Gastroesophageal sphincter (tissue), 4 donors: ENCODE measurements at places on chromosomes 11 and 22. TPM values are rescaled to one million over a fixed set of nuclear protein-coding genes. Genes with fewer than 3 reads are reported as not detected.

DNA sequence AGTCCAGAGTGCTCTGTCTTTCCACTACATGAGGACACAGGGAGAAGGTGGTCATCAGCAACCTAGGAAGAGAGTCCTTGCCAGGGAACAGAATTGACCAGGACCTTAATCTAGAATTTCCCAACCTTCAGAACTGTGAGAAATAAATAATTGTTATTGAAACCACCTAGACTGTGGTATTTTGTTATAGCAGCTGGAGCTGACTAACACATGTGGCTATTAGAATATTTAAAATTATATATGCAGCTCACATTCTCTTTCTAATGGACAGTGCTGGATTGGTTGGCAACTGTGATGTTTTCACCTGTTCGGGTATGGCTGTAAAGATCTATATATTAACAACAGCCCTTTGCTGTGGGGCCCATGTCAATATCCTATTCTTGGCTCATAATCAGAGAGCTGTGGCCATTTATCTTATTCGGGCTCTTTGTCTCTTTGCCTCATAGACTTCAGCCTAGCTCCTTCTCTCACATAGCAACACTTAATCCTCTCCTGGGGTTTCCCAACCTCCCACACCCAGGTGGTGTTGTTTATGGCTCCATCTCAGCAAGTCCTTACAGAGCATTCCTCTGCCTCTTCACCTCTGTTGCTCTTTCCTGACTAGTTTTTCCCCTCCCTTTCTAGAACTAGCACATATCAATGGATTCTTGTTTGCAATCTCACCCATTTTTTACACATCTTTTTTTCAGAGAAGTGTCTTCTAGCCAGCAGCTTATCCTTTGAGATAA, 46.4 kb upstream of the AMOTL1 start:
- ATAC-seq, result no peak

DNA sequence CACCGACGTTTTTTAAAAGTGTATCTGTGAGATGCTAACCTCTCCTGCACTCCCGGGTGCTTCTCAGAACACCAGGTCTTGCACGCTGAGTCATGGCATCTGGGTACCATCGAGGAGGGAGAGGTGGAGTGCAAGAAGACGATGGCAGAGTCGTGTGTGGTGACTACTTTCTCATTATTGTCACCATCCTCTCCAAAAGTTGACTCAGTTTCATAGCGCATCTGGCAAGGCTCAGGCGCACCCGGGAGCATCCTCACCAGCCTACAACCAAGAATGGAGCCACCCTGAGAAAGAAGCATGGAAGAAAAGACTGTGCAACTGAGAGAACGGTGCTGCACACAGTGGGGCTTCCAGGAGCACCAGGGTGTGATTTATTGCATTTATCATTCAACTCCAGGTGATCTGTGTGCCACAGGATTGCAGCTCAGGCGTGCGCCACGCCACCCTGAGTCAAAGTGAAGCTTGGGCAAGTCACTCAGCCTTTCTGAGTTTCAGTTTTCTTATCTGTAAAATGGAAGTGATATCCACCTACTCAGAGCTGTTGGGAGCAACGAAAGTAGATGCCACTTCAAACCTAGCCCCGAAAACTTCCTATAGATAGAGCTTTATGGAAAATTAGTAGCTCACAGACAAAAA, 65.4 kb downstream of the LINC01488 start:
- no peak for ATAC-seq

DNA sequence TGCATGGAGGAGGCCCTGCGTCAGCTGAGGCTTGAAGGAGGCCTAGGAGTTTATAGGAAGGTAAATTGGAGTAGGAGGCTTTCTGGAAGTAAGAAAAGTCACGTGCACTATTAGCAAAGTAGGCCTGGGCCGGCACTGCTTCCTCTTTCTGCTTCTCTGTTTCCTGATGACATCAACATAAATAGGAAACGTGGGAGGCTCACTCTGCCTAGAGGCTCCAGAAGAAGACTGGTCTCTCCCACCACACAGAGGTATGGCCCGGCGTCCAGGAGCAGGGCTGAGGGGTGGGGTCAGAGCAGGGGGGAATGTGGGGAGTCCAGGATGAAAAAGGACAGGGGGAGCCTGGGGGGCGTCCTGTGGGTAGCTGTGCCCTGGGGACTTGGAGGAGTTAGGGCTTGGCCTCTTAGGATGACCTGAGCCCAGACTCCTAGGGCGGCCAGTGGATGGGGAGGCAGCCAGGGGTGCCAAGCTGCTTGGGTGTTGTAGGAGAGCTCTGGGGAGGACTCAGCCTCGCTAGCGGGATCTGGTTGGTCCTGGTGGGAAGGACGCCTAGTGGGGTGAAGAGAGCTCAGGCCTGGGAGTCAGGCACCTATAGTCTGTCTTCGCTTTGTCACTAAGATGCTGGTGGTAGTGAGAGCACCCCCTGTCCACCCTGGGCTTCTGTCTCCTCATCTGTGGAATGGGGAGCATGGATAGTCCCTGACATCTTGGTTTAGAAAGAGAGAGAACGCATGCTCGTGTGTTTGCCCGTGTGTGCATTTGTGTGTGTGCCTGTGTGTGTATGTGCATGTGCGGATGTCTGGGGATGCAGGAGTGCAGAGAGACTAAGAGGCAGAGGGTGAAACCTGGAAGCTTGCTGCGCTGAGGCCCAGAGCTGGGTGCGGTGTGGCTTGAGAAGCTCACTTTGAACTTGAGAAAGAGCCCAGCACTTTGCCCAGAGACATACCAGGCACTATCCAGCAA, at the start of gene CSF2RB:
TSS of gene CSF2RB (plus strand) at position 202 of the 963 bp plus-strand sequence. CDS start 8,580 bp downstream, outside the sequence.
- peak; percentile 51 for ATAC-seq

DNA sequence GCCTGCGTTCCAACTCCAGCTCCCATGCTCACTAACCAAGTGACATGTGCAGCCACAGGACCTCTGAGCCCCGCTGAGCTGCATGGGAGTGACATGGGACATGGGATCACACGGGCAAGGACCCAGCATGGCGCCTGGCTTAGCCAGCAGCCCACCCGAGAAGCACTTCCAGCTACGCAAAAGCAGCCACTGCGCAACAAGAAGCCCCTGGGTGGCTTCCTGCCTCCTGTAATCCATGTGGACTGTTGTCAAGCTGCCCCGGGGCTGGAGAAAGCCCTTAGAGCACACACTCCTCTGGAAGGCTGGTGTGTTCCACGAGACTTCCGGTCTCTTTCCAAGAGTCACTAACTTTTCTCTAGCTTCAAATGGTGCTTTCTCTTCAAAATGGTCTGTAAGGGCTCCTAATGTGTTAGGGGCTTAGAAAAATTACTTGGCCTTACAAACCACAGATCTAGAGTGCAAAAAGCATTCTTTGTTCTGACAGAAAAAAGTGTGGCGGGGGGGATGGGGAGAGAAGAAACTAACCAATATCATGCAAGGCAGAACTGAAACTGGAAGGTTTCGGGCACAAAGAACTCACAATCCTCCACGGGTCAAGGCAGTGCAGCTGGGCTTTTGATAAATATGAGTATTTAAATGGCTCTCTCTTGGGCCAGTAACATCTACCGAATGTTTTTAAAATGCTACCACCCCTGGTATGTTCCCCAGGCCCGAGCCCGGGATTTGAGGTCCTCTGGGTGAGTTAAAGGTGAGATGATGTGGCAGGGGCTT, 5.5 kb downstream of the C11orf24 start:
- ATAC-seq, result no peak

DNA sequence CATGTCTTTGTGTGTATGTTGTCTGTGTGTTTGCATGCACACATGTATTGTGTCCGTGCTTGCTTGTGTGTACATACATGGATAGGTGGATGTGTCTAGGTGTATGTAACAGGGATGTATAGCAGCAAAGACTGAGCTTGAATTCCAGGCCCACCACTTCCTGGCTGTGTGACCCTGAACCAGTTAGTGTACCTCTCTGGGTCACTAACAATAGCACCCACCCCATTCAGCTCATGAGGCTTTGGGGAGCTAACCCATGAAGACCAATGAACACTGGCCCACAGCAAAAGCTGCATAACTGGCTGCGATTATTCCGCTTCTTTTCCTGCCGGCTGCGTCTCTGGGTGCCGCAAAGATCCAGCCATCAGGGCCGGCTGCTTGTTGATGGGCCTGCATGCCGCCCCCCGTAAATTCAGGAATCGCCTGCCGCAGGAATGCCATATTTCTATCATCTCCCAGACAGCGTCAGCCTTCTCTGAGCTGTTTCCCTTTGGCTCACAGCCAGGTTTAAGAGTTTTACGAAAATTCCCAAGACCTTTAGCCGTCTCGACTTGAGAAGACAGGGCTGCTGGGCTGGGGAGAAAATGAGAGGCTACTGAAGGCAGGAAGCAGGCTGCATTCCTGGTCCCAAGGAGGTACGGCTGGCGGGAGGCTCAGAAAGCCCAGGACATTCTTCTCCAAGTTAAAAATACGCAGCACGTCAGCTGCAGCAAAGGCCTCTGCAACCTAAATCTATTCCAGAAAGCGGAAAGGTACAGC, 224.6 kb downstream of the MN1 start:
- ATAC-seq, result peak; percentile 35

The PNPLA5 gene
- not detected for total RNA-seq

The TRIM49 gene
- not detected for total RNA-seq

The C1QTNF5 gene
- 44.9 TPM for total RNA-seq
